ENCODE measurements at places on chromosomes 5 and 9.

- DNase-seq: no peak
Measured at GRCh38 chr9:95876138-95876444, 600 bp downstream of the ERCC6L2 start.

- DNase-seq: no peak
Measured at GRCh38 chr5:34695275-34696027, 39.3 kb downstream of the RAI14 start.

DNA sequence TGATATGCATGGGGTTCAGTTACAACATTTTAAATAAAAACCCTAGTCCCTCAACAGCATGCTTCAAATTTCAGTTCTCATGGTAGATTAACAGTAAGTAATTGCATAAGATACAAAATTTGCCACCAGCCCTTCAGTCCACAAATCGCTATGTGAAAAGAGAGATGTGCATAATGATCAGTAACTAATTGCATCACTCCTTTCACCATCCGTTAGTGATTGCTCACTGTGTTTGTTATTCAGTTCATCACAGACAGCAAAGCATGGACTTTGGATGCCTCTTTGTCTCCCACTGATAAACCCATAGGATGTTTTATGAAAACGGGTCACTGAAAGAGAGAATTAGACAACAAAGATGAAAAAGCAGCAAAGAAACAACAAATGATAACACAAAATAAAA is 103.2 kb downstream of the MCTP1 start:
- no peak for DNase-seq

- DNase-seq: no peak
Measured at GRCh38 chr5:169997798-169998197, 17.5 kb upstream of the INSYN2B start.

GRCh38 chr5:12335938-12336337 is 431.7 kb upstream of the CTNND2 start:
- DNase-seq: no peak

GRCh38 chr9:94913550-94913949 is 187.1 kb downstream of the AOPEP start:
- no peak for DNase-seq

GRCh38 chr5:92468295-92468694 is 1085.2 kb upstream of the ARRDC3 start:
- DNase-seq: no peak

DNA sequence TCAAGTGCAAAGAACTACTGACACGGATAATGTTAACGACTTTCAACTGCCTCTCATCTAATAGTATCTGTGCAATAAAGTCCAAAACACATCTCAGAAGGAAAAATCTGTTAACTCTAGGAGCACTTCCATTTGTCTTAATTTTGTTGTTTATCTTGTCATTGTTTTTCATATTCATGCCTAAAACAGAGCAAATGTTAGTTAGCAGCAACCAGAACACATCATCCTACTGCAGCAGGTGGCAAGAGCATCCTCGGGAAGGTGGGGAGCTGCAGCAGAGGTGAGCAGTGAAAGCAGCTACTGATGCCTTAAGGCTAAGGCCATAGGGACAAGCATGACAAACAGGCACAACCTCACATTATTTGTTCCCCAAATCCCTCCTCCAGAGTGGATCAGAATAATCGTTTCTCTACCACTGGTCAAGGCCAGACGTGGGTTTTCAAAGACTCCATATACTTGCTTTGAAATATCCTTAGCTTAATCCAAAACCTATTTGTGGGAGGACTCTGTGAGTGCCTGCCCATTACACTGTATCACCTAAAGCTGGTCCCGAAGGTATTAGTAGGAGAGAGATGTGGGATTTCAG is 1.0 kb downstream of the HMGCS1 start:
- DNase-seq: no peak

GRCh38 chr5:132227235-132227484 is 493 bp downstream of the P4HA2 start:
- DNase-seq: no peak

DNA sequence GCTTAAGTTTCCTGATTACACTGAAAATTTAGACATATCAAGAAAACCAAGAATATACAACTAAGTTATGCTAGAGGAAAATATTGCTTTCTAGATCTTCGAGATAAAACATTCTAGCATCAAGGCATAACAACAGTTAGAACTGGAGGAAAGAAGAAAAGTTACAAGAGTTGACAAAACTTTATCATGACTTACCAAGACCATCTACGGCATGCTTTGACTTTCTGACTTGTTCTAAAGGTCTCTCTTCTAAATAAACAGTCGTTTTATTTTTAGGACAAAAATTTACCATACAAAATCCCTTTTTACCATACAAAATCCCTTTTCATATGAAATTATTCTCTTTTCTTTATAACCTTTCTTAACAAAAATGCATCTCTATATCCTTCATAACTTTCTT is 1110.1 kb upstream of the CDH10 start:
- DNase-seq: no peak

- DNase-seq: no peak
Measured at GRCh38 chr5:22109315-22109714, 743.8 kb downstream of the CDH12 start.

Data from fibroblast of skin of left quadriceps (primary cell).